ENCODE measurements at places on chromosomes 7 and 10.

DNA sequence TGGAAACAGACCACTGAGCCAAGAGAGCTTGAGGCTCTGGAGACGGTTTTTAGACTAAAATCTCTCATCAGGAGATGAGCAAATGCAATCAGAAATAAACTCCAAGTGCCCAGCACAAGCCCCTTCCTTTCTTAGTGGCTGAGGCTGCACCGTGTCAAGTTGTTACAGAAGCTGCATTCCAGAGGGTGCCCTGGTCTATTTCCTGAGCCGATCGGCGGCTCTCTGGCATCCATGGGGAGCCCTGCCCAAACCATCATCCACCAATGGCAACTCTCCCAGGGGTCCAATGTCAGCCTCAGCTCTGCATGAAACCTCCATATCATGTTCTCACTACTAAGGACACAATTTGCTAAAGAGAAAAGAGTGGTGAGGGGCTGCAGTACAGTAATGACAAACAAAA, 89.6 kb downstream of the SVIL start:
- DNase-seq = no peak

DNA sequence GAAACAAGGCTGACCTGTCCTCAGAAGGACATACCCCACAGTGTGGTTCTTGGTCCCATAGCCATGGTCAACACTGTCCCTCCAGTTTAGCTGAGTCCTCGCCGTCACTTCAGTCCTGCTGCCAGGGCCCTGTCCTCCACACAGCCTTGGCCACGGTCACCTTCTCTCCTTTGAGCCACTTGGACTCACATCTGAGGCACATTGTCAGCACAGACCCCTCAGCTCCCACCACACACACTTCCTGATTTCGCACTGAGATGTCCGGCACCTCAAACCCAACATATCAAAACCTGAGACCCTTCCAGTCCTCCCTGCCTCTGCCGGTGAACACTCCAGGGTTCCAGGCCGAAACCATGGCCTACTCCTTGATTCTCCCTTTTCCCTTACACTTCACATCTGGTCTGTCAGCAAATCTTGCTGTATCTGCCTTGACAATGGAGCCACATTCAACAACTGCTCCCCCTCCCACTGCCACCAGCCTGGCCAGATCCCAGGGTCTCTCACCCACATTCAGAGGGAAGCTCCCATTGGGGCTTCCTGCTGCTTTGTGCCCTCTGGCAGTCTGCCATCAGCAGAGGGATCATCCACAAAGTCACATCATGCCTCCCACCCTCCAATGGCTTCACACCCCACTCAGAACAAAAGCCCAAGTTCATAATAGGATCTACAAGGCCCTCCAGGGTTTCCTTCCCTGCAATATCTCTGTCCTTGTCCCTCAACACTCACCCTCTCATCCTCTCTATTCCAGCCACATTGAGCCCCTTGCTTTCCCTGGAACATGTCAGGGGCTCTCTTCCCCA, 219.6 kb upstream of the SHH start:
- DNase-seq = no peak

DNA sequence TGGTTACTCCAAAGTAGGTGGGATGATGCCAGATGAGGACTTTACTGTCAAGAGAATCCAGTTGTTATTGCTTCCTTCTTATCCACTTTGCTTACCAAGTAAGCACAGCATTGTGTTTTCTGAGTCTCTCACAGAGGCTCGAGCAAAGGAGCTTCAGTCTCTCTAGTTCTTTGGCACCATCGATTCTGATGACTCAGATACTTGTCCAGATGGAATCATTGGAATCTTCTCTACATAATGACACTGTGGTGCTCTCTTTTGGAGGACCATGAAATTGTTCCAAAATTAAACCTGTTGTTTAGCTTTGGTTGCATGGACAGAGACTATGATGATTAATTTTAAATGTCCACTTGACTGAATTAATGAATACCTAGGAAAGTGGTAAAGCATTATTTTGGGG, 132.6 kb downstream of the NXPH1 start:
- no peak for DNase-seq

- DNase-seq = no peak
Observed at GRCh38 chr10:34826221-34826620, 11.1 kb upstream of the PARD3 start.

DNA sequence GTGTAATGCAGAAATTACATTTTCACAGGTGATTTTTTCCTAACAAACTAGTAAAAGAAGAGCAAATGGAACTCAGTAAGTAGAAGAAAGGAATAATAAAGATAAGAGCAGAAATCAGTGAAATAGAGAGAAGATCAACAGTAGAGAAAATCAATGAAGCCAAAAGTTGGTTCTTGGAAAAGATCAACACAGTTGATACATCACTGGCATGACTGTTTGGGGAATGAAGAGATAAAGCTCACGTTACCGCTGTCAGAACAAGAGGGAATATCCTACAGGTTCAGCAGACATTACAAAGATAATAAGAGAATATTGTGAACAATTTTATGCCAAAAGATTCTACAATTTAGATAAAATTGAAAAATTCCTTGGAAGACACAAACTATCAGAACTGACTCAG, 146.4 kb downstream of the ACTR3B start:
- no peak for DNase-seq

DNA sequence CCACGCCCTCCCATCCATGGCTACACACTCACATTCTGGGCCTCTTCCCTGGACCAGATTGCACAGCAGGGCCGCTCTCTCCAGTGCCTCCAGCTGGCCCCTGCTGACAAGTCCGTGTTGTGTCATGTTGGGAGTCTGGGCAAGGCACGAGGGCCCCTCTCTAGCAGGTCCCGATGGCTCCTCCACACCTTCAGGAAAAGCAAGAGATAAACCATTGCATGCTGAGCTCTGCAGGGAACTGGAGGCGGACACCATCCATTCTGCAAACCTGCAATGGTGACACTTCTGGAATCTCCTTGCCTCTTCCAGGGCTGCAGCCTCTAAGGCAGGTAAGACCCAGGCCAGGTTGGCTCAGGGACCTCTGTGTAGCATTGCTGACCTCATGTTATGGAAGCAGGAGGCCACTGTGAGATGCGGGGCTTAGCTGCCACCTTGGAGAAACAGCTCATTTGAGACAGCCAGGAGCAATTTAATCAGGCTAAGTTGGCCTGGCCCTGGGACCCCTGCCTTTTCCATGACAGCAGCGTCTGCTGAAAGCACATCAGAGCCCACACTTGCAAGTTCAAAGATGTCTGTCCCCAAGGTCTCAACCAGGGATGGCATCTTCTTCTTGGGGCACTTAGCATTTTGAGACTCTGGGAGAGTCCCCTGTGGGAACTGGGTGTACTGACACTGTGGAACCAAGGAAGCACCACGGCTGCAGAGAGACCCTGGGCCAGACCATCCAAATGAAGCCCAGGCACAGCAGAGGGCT, 34.2 kb upstream of the LEP start:
- DNase-seq = no peak

- no peak for DNase-seq
Observed at GRCh38 chr10:111082102-111082975, 5.5 kb downstream of the ADRA2A start.

GRCh38 chr7:130334274-130334673, 10.3 kb upstream of the CPA5 start:
- no peak for DNase-seq

DNA sequence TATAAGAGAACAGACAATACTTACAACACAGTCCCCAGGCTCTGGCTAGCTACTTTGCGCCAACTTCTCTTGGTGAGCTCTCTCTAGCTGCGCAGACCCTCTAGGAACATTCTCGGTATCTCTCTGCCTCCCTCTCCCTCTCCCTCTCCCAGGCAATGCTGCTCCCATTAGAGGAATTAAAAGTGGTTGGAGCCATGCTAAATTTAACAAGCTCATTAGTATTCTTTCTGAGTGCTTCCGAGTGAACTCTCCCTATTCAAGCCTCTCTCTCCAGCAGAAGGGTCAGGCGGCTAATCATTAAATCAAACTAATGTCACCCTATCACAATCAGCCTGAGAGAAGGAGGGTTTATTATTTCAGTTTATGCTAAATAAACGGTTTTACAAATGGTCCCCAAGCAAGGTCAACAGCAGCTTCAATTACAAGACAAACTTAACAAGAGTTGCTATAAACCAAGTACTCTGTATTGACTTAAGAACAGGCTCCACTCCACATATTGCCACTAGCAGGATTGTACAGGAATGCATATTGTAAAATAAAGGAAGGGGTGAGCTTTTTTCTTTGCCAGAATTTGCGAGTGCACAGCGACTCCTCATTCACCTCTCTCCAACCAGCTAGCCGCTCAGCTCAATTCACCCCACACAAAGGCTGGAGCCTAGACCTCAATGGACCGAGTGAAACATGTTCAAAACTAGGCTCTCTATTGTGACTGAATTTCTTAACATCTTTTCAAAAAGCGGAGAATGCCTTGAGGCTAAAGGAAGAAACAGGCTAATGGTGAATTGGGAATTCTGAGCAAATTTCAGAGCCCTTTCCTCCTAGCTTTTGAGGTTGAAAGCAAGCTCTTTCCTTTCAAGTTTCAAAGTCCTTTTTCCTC, 84.4 kb downstream of the GLI3 start:
- no peak for DNase-seq

- no peak for DNase-seq
Observed at GRCh38 chr7:41107330-41107937, 595.5 kb downstream of the INHBA start.

DNA sequence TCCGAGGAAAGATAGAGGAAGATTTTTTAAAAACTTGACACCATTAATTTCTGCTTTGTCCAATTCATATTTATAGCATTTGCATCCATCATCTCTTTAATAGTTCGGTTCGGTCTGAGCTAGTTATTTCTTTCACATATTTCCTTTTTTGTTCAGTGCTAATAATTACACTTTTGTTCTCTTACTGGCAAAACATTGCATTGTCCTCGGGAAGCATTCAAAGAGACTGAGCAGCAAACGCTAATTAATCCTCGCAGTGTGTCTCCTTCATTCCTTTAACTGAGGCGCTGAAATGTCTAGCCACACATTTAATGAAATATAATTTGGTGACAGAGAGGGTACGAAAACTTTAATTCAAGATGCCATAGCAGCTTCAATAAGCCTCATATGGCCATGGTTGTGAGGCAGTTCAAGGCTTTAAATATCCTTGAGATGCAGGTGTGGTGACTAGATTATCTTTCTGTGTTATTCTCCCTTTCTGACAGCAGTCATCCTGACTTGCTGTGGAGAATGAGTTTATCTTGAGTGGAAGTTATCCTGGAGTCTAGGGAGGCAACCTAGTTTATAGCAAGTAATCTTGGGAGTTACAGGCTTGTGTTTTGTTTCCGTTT, 431.4 kb downstream of the SDK1 start:
- DNase-seq = no peak

GRCh38 chr7:116441534-116441933, 58.0 kb upstream of the CAV2 start:
- no peak for DNase-seq

- no peak for DNase-seq
Observed at GRCh38 chr10:93447970-93448369, 34.2 kb downstream of the MYOF start.

GRCh38 chr7:117673367-117673766, 193.5 kb downstream of the CFTR start:
- no peak for DNase-seq

DNA sequence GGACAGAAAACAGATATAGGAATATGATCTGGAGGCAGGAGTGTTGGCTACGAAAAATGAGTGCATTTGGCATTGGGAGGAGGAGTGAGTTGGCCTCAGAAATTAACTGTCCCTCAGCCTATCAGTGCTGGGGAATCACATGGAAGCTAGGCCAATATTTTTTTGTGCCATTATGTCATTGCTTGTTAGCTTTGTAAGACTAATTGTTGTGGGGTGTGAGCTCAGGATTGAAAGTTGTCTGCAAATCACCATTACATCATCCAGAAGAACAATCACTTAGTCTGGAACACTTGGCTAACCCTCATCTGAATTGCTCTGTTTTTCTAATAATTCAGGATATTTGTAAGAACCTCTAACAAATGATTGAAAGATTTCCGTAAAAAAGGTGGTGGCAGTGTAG, 45.2 kb upstream of the SEMA3D start:
- DNase-seq = no peak

GRCh38 chr10:30973737-30974136, 57.9 kb downstream of the ZNF438 start:
- DNase-seq = no peak

DNA sequence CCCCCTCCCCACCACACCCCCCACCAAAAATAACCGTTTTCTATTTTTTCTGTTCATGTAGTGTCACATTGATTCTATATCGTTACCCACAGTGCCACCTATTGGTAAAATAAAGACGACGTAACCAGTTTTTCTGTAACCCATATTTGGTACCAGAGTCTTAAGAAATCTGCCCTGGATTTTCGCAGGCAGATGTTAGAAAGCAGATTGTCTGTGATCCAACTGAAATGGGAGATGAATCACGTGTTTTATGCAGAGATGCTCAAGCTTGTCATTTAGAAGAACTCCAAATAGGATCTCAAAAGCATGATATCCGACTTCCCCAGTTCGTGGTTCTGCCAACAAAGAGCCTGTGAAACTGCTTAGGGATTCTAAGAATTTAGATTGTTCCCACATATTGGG, 261.1 kb upstream of the CSTF2T start:
- peak; percentile 44 for DNase-seq

GRCh38 chr10:75105576-75106197, 5.8 kb upstream of the SAMD8 start:
- no peak for DNase-seq

- peak; percentile 23 for DNase-seq
Observed at GRCh38 chr10:63720676-63721075, 199.5 kb downstream of the REEP3 start.

DNA sequence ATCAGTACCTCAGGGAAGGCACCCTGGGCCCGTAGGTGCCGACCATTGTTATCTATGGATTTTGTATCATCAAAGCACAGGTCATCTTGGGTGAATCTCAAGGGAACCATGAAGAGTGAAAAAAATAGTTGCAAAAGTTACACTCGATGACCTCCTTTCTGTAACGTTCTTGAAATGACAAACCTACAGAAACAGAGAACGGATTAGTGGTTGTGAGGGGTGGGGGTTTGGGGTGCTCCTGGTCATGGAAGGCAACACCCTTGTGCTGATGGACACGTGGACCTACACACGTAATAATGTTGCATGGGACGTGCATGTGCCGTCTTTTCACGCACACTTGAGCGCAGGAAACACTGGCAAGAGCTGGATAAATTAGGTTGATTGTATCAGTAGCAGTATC, 655.9 kb downstream of the SDK1 start:
- DNase-seq = no peak

DNA sequence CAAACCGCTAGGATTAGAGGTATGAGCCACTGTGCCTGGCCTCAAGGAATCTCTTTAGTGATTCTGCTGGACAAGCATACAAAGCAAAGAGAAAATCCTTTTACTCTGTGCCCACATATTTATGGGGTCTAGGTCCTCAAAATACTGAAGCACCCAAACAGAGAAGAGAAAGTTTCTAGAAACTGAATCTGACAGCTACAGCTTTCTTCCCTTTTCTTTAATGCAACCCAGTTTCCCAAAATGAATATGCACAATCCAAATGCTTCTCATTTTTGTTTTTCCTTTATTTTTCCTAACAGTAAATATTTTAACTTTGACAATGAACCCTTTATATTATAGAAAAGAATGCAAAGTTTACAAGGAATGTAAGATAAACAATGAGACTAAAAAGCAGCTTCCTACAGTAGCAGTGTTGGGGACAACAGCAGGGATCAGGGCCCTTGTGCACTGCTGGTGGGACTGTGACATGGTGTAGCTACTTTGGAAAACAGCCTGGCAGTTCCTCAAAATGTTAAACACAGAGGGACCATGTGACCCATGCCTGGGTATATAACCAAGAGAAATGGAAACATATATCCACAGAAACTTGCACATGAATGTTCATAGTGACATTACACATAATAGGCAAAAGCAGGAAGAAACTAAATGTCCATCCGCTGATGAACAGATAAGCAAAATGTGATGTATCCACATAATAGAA, 325.2 kb downstream of the PRPF18 start:
- no peak for DNase-seq

- no peak for DNase-seq
Observed at GRCh38 chr10:30098629-30099028, 39.2 kb upstream of the JCAD start.
